ENCODE measurements at places on chromosomes 2 and 18. TPM values are rescaled to one million over a fixed set of nuclear protein-coding genes. Genes with fewer than 3 reads are reported as not detected.

Gene NTSR2
- not detected for total RNA-seq

Gene C2orf72
- 11.1 TPM for total RNA-seq

Gene TBR1
- not detected for total RNA-seq

- no peak overlapping the region for H3K4me3 ChIP-seq
- no peak for DNase-seq
- H3K36me3 ChIP-seq, result no peaks in the 10 kb centered on the region
- peaks cover 2% of the 10 kb centered on the region for H3K4me1 ChIP-seq
- H3K27ac ChIP-seq, result no peak overlapping the region
Observed at GRCh38 chr2:130766711-130767407, 11.5 kb downstream of the AMER3 start.

Gene NLRC4
- total RNA-seq, result not detected

Gene TSGA10
- 12.3 TPM for total RNA-seq

All from progenitor cell of endocrine pancreas (in vitro differentiated cells).